H9 (cell line): ENCODE measurements at places on chromosomes 1 and 21. TPM values are rescaled to one million over a fixed set of nuclear protein-coding genes. Genes with fewer than 3 reads are reported as not detected.

DNA sequence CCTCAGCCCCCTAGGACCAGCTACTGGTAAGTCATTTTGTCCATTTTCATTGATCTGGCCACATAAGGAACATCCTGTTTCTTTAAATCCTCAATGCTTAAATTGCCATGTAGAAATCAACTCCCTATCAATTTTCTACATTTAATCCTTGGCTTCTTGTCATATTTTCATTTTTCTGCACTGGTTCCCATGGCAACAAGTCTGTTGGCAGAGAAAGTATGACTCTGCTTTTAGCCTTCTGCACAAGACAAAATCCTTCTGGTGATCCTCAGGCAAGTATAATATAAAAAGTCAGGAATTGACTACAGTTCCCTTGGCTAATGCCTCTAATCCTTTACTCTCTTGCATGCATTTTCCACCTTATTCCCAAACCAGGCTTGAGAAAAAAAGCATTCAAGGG lies 65.0 kb downstream of the LRRC40 start:
- no peak for DNase-seq

GRCh38 chr1:19534281-19534680 lies 48.9 kb upstream of the CAPZB start:
- no peak for DNase-seq

DNA sequence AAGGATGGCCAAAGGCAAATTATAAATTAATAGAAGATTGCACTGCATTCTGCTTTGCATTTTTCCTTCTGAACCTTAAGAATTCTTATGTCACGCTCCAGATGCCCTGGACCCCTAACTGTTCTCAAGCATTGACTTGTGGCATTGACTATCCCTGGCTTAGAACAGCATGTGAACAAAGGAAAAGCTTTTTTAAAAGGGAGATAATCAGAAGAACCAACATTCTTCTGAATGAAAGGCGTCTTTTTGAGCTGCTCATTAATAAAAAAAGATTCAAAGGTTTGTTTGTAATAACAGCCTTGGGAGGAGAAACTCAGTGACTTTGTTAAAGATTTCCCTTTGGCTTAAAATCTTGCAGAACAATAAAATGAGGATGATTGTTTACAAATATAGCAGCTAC lies 105.5 kb downstream of the TNNI3K start:
- DNase-seq: no peak

GRCh38 chr1:95308276-95309030 lies 74.4 kb downstream of the RWDD3 start:
- no peak for DNase-seq

DNA sequence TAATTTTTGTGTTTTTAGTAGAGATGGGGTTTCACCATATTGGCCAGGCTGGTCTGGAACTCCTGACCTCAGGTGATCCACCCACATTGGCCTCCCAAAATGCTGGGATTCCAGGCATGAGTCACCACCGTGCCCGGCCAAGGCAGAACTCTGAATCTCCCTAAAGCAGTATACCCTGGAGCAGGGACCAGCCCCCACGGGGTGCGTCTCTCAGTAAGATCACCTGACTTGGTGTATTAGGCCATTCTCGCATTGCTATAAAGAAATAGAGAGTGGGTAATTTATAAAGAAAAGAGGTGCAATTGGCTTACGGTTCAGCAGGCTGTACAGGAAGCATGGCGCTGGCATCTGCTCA lies 14.2 kb downstream of the DFFB start:
- DNase-seq: no peak

GRCh38 chr21:18373606-18374005 lies 30.0 kb downstream of the TMPRSS15 start:
- DNase-seq: no peak

DNA sequence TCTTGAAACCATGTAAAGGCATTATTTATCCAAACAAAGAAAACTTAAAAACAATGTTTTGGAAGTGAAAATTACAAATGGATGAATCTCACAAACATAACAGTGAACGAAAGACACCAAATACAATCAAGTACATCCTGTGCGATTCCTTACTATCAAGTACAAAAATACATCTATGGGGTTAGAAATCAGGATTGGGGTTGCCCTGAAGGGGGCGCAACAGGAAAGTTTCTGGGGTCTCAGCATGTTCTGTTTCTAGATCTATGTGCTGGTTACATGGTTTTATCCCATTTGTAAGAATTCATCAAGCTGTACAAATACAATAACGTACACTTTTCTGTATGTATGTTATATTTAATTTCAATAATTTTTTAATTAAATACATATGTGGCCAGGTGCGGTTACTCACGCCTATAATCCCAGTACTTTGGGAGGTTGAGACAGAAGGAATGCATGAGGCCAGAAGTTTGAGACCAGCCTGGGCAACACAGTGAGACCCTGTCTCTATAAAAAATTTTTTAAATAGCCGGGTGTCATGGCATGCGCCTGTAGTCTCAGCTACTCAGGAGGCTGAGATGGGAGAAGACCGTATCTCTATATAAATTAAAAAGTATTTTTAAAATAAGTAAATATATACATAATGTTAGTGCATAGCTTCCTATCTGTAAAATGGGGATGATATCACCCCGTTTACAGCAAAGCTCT lies 121.5 kb upstream of the SOD1 start:
- no peak for DNase-seq

GRCh38 chr1:175891783-175892309 lies 148.5 kb upstream of the TNR start:
- no peak for DNase-seq

GRCh38 chr1:229136822-229137221 lies 134.1 kb upstream of the RAB4A start:
- no peak for DNase-seq

DNA sequence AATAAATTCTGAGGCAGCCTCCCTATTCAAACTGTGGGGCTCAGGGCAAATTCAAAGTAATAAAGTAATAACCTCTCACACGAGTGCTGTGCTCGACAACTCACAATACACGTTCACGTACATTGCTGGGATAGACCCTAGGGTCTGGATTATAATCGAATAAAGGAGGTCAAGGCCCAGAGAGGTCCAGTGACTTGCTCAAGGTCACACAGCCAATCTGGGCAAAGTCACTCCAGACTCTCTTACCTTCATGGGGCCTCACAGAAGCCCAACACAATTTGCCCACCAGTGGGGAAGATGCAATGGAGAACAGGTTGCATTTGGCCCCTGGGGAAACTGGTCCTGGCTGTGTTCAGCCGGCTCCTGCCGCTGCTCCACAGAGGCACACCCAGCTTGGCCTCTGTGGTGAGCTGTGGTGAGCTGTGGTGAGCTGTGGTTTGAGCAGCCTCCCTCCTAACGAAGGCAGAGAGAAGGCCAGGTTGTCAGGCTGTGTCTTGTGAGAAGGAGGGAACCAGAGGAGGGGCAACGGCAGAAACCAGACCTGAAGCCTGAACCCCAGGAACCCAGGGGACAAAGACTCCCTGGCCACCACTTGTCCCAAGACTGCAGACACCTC lies 35.1 kb downstream of the NUAK2 start:
- no peak for DNase-seq

DNA sequence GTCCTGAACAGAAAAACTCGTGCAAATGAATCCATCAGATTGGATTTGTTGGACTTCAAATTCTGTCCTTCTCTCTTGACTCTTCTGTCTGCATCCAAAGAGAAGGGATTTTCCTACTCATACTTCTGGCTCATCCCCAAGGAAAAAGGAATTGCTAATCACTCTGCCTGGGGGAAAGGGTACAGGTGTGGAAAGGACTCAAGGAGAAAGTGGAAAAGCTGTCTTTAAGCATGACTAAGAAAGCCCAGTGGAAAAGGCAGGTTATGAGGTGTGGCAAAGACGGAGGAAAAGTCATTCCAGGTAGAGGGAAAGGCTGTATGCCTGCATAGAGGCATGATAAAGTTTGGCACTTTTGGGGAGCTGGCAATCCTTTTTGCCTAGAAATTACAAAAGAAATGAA lies 43.4 kb downstream of the PTGS2 start:
- no peak for DNase-seq

DNA sequence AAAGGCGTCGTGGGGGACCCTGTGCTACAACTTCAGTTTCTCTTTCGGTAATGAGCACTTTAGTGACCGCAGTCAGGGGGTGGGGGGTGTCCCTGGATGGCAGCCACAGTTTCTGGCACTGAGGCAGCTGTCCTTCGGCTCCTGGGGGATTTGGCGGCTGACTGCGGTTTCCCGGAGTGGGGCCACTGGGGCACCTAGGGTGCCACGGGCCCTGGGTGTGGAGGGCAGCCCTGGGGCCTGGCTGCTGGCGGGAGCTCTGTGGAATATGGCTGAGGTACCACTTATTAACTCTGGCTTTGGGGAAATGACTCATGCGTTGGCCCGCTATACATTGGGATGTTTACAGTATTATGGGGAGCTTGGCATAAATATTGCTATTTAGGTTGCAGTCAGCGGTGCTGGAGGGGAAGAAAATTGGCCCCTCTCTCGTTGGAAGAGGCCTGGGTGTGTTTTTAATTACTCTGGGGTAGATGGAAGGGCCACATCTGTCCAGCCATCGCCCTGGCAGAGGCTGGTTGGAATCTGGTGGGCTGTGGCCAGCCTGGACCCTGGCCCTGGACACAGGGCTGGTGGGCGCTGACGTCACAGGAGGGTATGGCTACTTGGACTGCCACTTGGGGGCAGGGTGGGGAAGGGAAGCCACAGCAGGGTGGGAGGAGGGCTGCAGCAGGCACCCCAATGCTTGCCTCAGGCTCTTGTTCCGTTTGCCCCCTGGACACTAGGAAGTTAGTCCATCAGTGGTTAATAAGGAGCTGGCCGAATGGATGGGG lies 2.0 kb downstream of the EPHB2 start:
- DNase-seq: no peak

DNA sequence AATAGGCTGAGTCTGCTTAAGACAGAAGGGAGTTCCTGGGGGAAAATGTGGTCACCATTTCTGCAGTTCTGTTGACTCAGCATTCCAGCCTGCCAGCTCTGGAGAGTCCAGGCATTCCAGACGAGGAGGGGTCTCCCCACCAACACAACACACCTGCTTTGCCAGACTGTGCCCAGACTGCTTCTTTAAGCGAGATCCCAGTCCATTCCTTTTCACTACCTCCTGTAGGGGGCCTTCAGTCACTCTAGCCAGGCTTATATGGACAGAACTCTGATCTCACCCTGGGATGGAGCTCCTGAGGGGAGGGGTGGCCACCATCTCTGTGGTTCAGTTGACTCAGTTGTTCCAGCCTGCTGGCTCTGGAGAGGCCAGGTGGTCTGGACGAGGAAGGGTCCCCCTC lies 48.5 kb downstream of the UBE2U start:
- DNase-seq: peak; percentile 63

GRCh38 chr1:54218883-54219687 lies 19.1 kb downstream of the MRPL37 start:
- DNase-seq: no peak

DNA sequence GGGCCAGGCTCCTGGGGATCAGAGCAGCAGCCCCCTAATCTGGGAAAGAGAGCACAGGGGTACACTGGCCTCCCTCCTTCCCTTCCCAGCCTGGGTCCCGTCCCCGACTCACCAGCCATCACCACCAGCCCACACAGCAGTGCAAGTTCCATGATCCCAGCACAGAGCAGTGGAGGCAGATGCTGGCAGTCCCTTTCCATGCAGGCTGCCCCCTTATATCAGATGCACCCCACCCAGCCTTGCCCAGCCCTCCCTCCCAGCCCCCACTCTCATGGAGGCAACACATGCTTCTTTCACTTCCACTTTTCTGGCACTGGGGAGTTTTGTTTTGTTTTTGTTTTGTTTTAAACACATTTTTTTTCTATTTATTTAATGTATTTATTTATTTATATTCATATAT lies at the start of gene PLA2G2D:
Gene PLA2G2D (minus strand): TSS at position 190 of the 400 bp plus-strand sequence. CDS start 38 bp downstream, at position 152.
- DNase-seq: no peak

DNA sequence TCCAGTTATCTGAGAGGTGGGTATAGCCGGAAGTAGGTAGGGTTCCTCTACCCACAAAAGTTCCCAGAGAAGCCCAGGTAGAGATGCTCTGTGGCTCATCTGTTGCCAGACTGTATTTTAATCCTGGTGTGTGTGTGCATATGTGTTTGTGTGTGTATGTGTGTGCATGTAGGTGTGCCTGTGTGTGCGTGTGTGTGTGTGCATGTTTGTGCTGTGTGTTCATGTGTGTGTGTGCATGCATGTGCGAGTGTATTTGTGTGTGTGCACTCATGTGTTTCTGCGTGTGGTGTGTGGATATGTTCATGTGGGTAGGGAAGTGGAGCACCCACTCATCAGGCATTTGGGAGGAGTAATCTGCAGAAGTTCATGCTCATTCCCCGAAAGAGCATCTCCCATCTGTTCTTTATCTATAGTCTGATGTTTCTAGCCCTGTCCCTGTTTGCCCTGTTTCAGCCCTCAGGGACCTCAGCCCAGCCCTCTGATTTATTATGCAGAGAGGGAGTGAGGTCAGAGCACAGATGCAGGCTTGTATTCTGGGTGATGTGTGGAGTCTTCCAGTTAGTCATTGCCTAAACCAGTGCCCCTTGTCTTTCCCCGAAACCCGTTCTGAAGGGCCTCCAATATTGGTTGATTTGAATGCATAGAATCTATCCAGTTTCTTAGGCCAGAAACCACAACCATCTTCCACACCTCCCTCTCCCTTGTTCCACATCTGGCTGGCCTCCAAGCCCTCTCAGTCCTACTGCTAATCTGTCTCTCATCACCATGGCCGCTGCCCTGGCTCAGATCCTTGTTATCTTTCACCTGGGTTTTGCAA lies 69.1 kb downstream of the DISC1 start:
- no peak for DNase-seq

GRCh38 chr1:108670131-108670773 lies 9.4 kb upstream of the HENMT1 start:
- DNase-seq: no peak

GRCh38 chr1:204357551-204358490 lies 1.9 kb downstream of the PLEKHA6 start:
- DNase-seq: peak; percentile 57

- DNase-seq: no peak
Measured at GRCh38 chr1:27150641-27151040, 4.3 kb downstream of the SLC9A1 start.

Gene HSF2BP
- 1.5 and 1.7 TPM in 2 replicates for total RNA-seq

Gene C1orf105
- total RNA-seq: not detected in 2 replicates

Gene CLCA4
- total RNA-seq: not detected in 2 replicates

Gene PLEKHN1
- 2.0 and 3.0 TPM in 2 replicates for total RNA-seq

Gene CREB3L4
- total RNA-seq: 27.6 and 27.7 TPM in 2 replicates

Gene HPCAL4
- 0.15 TPM in 2 replicates for total RNA-seq

Gene TPRG1L
- 24.0 and 24.7 TPM in 2 replicates for total RNA-seq

Gene FAM177B
- total RNA-seq: not detected in 2 replicates

Gene UHMK1
- 15.0 and 15.8 TPM in 2 replicates for total RNA-seq

Gene PPM1J
- 12.7 and 13.2 TPM in 2 replicates for total RNA-seq

Gene CA6
- total RNA-seq: not detected in 2 replicates

Gene EXO1
- total RNA-seq: 43.2 and 43.7 TPM in 2 replicates

Gene FMO1
- total RNA-seq: not detected in 2 replicates

Gene TMEM125
- total RNA-seq: 19.1 and 19.6 TPM in 2 replicates

Gene LCE1E
- not detected in 2 replicates for total RNA-seq

Gene CR1L
- 0.37 TPM in 1 of 2 replicates, not detected in the other for total RNA-seq

Gene SELP
- not detected in 2 replicates for total RNA-seq
